Stimulated activated CD4-positive, alpha-beta T cell treated with anti-CD3 and anti-CD28 coated beads, Interleukin-1b, Interleukin-23, amount 100 ng/mL, for 4 hours (primary cell): ENCODE measurements at places on chromosomes 7 and 10.

GRCh38 chr10:29496341-29497162, 138.2 kb downstream of the SVIL start:
- DNase-seq: peak; percentile 63

GRCh38 chr7:137408126-137408525, 64.6 kb upstream of the PTN start:
- no peak for DNase-seq

GRCh38 chr7:47333959-47334358, 248.0 kb downstream of the TNS3 start:
- no peak for DNase-seq

- DNase-seq: no peak
Observed at GRCh38 chr10:31033147-31033546, 1.5 kb upstream of the ZNF438 start.

DNA sequence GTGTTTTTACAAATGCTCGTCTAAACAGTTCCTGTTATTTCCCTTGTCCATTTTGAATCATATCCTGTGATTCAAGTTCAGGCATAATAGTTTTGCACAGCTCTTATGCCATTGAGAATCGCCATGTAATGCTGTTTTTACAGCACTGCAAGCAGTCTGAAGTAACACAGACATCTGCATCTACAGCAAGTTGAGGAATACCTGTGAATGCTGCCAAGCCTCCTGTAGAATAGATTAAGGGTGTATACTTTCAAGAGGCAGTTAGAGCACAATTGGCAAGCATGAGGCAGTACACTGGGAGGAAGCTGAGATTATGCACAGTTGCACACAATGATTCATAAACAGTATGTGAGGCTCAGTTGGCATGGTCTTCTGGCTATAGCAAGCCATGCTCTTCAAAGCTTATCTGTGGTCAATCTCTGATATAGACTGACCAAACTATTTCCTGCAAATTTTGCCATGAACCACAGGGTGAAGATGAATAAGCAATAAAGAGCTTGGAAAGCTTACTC, 121.9 kb upstream of the AKR1E2 start:
- DNase-seq: no peak

- DNase-seq: no peak
Observed at GRCh38 chr7:2701832-2702593, 14.0 kb downstream of the AMZ1 start.

DNA sequence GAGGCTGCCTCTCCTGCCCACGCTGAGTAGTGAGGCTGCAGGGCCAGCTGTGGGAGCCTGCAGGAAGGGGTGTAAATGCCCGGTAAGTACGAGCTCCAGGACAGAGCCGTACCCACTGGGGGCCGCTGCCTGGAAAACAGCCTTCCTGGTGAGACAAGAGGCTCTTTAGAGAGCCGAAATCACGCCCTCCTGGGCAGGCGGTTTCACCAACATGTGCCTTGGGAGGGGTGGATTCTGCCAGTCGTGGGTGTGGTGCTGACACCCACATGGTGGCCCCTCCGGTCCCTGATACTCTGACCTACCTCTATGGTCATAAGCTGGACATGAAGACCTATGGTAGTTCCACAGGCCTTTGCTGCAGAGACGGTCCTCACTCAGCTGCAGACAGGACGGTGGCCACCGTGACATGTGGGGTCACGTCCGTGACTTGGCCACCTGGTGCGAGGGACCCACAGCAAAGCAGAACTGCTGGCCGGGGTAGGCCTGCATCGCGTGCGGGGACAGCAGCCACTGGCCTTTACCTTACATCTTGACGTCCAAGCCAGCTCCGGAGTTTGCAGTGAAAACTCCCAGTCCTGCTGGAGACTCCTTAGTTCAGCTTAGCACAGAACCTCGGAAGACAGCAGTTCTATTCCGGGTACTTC, 46.9 kb downstream of the PITRM1 start:
- DNase-seq: no peak

GRCh38 chr10:34773636-34774630, 41.2 kb downstream of the PARD3 start:
- no peak for DNase-seq

DNA sequence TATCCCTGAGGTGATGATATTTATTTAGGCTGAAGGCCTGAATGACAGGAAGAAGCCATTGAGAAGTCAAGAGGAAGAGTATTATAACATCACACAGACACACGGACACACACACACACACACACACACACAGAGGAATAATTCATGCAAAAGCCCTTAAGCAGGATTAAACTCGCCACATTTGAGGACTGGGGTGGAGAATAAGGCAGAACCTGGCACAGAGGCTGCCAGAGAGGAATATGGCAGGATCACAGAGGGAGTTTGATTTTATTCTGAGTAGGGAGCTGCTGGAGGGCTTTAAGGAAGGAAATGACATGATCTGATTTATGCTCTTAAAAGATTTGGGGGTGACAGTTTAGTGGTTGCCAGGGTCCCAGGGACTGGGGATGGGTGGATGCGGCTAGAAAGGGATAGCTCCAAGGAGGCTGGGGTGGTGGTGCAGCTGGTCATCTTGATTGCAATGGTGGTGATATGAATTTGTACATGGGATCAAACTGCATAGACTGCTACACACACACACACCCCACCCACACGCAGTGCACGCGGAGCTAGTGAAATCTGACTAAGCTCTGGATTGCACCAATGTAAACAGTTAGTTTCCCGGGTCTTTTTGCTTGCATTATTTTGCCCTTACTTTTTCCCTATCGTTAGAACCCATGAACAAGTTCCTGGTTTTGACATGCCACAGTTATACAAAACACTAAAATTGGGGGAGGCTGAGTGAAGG, 11.2 kb downstream of the SMURF1 start:
- DNase-seq: no peak

- DNase-seq: no peak
Observed at GRCh38 chr10:101817337-101818118, 716 bp downstream of the OGA start.

DNA sequence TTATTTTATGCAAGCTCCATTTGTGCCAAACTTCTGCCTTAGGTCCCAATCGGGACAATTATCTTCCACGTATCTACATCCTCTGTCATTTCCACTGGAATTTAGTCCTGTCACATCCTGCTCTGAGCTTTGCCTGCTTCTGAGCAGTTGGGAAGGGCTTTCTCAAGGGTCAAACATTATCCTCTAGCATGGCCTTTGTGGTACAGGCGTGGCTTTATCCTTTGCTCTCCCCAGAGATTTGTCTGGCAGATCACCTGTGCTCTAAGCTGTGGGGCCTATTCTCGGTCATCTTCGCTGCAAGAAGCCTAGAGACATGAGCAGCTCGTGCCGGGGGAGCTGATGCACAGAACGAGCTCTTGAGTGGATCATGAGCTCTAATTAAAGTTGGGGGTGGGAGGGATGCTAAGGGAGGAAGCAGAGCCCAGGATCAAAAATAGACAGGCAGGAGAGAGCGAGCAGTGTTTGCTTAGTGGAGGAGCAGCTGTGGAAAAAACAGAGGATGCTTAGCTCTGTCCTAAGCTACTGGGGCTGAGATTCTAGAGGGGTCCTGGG, 19.8 kb upstream of the TMEM273 start:
- no peak for DNase-seq

- DNase-seq: no peak
Observed at GRCh38 chr10:47266602-47267001, 33.4 kb upstream of the GDF10 start.

- DNase-seq: no peak
Observed at GRCh38 chr10:36380538-36380937, 738.4 kb upstream of the FZD8 start.
